ENCODE measurements at places on chromosomes 3 and 15.

DNA sequence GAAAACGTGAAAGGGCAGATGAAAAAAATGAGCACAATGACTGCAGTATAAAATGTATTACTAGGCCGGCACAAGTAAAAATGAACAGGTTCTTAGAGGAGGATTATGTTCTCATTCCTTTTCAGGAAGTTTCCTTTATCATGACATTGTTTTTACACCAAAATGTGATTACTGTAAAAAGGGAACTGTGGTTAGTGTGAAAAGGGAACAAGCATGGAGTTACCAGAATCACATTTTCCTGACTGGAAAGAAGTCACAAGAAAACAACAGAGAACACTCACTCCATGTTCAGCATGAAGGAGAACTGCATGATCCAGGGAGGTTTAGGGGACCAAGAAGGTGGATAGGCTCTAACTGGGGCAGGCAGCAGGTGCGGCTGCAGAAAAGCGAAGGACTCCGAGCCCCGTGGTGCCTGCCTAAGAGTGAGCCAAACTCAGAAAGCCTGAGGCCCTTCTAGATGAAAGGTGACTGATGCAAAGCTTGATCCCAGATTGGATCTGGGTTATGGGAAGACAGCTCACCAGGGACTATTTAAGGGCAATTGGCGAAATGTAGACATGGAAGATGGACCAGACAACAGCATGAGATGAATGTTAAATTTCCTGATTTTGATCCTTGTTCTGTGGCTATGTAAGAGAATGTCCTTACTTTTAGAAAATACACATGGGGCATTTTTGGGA is 77.3 kb downstream of the CCR1 start:
- H3K4me3 ChIP-seq, result no peak overlapping the region
- peaks cover 12% of the 10 kb centered on the region for H3K27me3 ChIP-seq
- no peaks in the 10 kb centered on the region for H3K36me3 ChIP-seq
- peak overlapping the region; percentile 61 for H3K27ac ChIP-seq

DNA sequence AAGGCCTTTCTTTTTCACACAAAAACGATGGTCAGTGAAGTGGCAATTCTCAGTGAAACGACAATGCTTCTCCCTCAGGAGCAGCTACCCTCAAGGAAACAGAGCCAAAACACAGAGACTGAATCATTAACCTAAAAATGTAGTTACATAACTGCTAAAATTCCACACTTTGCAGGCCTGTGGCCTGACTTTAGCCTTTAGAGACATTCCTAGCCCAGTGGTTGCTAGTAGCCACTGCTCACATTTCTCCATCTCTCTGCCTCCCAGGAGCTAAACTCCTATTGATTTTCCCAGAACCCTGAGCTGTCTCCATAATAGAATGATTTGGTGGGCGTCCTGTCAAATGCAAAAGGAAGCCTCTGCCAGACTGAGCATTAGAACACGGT is 630.1 kb upstream of the KCNMB2 start:
- H3K4me3 ChIP-seq, result no peak overlapping the region
- no peaks in the 10 kb centered on the region for H3K36me3 ChIP-seq
- H3K27ac ChIP-seq, result peak overlapping the region; percentile 36
- DNase-seq, result no peak
- no peaks in the 10 kb centered on the region for H3K27me3 ChIP-seq

DNA sequence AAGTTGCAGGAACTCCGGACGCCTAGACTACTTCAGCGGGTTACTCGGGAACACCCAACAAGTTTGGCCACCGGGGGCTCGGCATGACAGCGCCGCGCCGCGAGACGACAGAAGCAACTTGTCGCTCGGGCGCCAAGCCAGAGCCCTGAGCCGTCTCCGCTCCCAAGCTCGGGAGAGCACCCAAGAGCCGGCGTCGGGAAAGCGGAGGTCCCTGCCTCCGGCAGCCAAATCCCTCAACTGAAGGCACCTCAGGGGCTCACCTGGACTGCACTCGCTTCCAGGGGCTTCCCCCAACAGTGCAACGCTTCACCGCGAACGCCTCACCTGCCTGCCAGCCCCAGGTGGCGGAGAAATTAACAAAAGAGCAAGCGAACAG is 640 bp downstream of the MB21D2 start:
- peak overlapping the region; percentile 78 for H3K4me3 ChIP-seq
- peaks cover 56% of the 10 kb centered on the region for H3K4me1 ChIP-seq
- peak; percentile 77 for DNase-seq
- H3K36me3 ChIP-seq, result no peaks in the 10 kb centered on the region

GRCh38 chr15:37106490-37107001 is 6.2 kb upstream of the MEIS2 start:
- peak overlapping the region; percentile 53 for H3K4me3 ChIP-seq
- peaks cover 53% of the 10 kb centered on the region for H3K4me1 ChIP-seq
- peak overlapping the region; percentile 97 for H3K27ac ChIP-seq
- no peaks in the 10 kb centered on the region for H3K36me3 ChIP-seq

- DNase-seq, result no peak
- no peak overlapping the region for H3K4me3 ChIP-seq
- H3K27me3 ChIP-seq, result no peaks in the 10 kb centered on the region
- H3K36me3 ChIP-seq, result peaks cover 94% of the 10 kb centered on the region
- peaks cover 24% of the 10 kb centered on the region for H3K4me1 ChIP-seq
- no peak overlapping the region for H3K27ac ChIP-seq
Observed at GRCh38 chr15:62770111-62770660, 272.4 kb upstream of the TPM1 start.

Data from left ventricle myocardium inferior (tissue), 1 donor.